ENCODE measurements at places on chromosomes 12 and 14. TPM values are rescaled to one million over a fixed set of nuclear protein-coding genes. Genes with fewer than 3 reads are reported as not detected.

NKX2-8 gene
- 4.8 TPM for total RNA-seq

KCNC2 gene
- total RNA-seq, result not detected

DNA sequence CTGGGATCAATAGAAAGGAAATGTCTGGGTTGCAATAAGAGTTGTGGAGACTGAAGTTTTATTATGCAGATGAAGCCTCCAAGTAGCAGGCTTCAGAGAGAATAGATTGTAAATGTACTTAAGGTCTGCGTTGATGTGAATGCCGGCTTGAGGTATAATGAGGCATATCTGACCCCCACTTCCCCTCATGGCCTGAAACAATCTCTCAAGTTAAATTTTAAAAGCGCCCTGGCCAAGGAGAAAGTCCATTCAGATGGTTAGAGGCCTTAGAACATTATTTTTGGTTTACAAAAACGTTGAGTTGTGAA, 28.3 kb upstream of the HIGD1C start:
- no peak for DNase-seq

DNA sequence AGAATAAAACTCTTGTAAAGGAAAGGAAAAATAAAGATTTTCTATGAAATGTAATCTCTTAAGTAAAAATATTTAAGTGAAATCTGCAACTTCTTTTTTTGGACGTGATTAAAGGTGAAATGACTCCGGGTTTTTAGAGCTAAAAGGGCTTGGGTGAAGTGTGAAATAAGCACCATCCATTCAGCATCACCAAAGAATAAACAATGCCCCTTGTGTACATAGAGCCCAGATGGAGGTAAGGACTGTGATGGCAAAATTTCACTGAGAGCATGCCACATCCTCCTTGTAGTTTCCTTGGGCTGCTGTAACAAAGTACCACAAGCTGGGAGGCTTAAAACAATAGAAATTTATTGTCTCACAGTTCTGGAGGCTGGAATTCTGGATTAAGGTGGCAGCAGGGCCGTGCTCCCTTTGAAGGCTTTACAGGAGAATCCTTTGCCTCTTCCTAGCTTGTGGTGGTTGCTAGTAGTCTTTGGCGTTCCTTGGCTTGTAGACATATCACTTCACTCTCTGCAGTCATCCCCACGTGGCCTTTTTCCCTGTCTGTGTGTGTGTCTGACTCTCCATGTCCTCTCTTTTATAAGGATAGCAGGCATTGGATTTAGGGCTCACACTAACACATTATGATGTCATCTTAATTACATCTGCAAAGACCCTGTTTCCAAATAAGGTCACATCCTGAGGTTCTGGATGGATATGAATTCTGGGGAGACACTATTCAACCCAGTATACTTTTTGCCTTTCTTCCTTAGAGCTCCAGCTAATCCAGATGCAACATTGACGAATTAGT, 24.2 kb downstream of the ZNF664 start:
- DNase-seq, result no peak

DNA sequence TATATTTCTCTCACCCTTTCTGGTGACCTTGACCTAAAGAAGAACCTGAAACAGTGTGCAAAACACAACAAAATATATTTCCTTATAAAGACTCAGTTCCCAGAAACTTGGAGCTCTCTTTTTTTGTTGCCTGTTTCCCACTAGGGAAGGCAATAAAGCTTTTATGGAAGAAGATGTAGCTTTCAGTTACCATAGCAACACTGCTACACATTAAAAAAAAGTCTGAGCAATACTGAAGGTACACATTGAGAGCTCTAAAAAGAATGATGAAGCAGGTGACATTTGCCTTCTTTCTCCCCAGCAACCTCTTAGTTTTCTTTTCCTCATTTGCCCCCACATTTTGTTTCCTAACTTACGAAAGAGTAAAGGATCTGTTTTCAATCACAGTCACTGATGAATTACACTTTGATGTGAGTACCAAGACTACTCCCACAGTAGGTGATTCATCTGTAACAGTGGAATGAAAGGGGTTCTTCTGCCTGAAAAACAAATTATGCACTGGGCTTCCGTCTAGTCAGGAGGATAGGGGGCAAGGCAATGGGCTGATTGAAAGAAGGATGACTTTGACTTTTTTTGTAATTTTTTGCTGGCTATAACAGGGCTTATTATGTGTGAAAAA, 1.1 kb upstream of the CATSPERB start:
- no peak for DNase-seq

CLECL1 gene
- not detected for total RNA-seq

- no peak for DNase-seq
These were observed 21.7 kb downstream of the FBRSL1 start for GRCh38 chr12:132511516-132512196.
